Stomach (tissue), 19 donors: ENCODE measurements at places on chromosomes 16 and 17.

DNA sequence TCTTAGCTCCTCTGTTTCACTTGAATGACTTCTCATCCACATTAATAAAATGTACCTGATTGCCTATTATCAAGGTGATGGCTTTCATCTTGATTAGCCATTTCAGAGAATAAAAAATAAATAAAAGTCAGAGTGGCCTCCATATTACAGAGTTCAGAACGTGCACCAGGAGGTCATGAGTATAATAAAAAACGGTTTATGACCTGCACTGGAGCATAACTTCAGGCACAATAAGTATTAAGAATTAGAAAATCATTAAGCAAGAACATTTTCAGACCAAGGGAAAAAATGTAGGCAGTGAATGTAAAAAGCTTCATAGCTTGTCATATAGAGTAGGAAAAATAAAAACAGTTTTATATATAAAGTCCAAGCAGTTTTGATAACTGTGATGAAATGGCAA is 11.4 kb downstream of the METTL9 start:
- peaks cover 7% of the 10 kb centered on the region for H3K36me3 ChIP-seq
- peak overlapping the region; percentile 24 for H3K27ac ChIP-seq
- peaks cover 37% of the 10 kb centered on the region for H3K4me1 ChIP-seq

- H3K4me3 ChIP-seq: no peak overlapping the region
- no peaks in the 10 kb centered on the region for H3K27me3 ChIP-seq
- H3K36me3 ChIP-seq: no peaks in the 10 kb centered on the region
- H3K4me1 ChIP-seq: no peaks in the 10 kb centered on the region
- no peak for DNase-seq
Measured at GRCh38 chr17:14746822-14747602, 446.1 kb downstream of the HS3ST3B1 start.

DNA sequence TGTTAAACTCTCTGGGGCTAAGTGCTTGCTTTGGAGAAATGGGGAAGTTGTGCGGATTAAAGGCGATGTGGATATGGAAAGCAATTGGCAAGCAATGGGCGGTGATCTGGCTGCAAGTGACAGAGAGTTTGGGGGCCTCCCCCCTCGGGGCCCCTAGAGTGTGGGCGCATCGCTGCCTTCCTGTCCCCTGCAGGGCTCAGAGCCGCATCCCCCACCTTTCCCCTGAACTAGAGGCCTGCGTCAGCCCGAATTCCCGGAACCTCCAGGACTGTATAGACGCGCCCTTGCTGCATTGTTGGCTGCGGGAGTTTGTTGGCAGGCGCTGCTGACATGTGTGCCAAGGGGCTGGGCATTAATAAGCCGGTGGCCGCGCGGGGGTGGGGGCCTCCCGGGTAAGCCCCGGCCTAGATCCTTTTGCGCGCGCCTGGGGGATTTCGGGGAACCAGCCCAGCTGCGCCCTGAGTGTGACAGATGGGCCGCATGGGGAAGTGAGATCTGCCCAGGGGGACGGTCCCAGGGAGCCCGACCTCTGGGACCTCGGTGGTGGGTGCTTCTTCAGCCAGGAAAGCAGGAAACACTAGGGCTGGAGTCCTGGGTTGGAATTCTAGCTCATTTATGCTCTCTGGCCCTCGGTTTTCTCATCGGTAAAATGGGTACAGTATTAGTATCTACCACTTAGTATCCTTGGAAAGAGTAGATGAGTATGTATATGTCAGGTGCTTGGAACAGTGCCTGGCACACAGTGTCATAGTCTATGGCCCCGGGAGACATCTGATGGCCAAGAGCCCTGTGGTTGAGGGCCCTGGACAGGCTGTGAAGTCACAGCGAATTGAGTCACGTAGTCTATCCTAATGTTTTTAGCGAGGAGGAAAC is 1.0 kb downstream of the EEF2K start:
- peak overlapping the region; percentile 87 for H3K27ac ChIP-seq
- no peaks in the 10 kb centered on the region for H3K27me3 ChIP-seq
- peaks cover 59% of the 10 kb centered on the region for H3K4me1 ChIP-seq
- no peaks in the 10 kb centered on the region for H3K36me3 ChIP-seq

DNA sequence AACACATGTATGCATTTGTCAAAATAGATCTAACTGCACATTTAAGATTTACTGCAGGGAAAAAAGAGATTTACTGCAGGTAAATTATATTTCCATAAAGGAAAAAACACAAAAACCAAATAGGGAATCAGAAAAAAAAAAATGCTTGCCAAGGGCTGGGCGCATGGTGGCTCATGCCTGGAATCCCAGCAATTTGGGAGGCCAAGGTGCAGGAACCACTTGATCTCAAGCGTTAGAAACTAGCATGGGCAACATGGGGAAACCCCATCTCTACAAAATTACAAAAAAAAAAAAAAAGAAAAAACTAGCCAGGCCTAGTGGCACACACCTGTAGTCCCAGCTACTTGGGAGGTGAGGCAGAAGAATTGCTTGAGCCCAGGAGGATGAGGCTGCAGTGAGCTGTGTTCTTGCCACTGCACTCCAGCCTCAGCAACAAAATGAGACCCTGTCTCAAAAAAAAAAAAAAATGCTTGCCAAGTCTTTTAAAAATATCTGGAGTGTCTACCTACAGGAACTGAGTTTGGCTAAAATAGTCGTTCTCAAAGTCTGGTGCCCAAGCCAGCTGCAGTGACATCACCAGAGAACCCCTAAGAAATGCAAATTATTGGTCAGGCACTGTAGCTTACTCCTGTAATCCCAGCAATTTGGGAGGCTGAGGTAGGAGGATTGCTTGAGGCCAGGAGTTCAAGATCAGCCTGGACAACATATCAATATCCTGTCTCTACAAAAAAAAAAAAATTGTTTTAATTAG is 17.5 kb downstream of the TRIM25 start:
- no peaks in the 10 kb centered on the region for H3K27me3 ChIP-seq
- H3K36me3 ChIP-seq: peaks cover 100% of the 10 kb centered on the region
- DNase-seq: peak; percentile 1
